Nucleus accumbens (tissue), 56 donors: ENCODE measurements at places on chromosomes 5 and 9.

GRCh38 chr5:178467568-178468195, 122.5 kb downstream of the COL23A1 start:
- DNase-seq = no peak

- DNase-seq = no peak
These were observed 266.8 kb upstream of the NREP start for GRCh38 chr5:112023766-112024165.

DNA sequence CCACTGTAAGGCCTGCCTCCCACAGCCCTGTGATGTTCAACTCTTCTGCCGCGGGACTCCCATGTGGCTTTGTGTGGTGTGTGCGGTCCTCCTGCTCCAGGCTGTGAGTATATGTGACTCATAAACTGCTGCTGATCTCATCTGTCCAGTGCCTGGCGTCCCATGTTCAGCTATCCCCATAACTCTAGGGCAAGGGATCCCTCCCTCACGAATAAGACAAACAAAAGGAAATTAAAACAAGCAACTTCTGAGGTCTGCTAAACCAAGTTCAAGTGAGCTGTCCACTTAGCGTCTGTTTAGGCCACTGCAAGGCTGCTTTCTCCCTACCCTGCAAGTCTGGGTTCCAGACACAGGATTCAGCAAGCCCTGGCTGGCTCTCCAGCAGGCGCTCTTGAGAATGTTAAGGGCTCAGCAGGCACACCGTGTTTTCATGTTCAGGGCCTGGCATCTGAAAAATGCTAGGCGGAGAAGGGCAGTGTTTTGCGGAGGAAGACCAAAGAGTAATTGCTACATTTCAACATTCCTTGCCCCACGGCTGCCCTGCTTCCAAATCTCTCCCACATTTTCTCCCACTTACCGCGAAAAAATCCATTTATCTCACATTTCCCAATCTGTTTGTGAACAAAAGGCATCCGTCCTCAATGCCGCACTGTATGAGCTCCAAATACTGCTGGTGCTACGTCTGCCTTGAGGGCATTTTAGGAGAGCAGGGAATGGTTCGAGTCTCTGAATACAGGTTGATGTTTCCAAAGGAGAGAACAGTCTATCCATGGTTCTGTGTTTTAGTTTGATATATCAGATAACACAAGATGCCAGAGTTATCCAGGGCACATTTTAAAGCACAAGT, 280.2 kb downstream of the SEMA5A start:
- DNase-seq = no peak

- no peak for DNase-seq
These were observed 54.1 kb downstream of the USP20 start for GRCh38 chr9:129889122-129889940.

DNA sequence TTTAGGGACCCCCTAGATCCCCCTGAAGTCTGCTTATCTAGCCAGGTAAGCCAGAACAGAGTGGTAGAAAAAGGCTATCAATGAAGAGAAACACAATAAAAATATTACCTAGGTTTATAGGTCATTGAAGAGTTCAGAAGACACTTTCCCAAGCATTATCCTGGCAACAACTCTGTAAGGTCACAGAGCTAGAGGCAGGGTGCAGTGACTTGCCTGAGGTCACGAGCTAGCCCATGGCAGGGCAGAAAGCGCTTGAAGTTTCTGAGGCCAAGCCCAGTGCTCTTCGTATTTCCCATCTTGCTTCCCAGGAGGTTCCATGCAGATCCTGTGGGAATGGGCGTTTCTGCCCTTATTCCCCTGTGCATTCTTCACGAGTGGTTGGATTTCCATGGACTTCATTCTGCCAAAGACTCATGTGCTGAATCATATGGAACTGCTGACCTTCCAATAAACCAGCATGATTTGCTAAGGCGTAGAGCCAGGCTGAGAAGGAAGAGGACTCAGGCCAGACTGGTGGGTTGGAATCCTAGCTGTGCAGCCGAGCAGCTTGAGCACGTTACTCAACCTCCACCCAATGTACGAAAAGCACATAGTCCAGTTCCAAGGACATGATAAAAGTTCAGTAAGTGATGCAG, 22.1 kb downstream of the TRMO start:
- DNase-seq = no peak

- no peak for DNase-seq
These were observed 420.8 kb upstream of the BRINP1 start for GRCh38 chr9:119789987-119790386.

- no peak for DNase-seq
These were observed 30.4 kb upstream of the NEURL1B start for GRCh38 chr5:172610643-172611042.

DNA sequence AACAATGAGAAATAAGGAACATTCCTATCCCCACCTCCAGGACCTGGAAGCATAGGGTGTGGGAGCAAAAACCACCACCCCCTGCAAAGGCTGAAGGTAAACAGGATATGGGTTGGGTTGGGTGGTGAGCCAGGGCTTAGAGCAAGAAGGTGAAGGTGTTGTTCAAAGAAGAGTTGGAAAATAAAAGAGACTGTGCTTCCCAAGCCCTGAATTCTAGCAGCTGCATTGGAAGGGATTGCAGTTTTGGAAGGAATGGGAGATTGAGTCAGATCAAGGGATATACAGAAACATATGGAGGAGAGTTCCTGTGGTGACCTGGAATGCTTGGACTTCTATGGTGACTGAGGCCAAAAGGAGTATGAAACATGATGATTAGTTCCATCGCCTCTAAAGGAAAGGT, 24.7 kb upstream of the MTAP start:
- no peak for DNase-seq

DNA sequence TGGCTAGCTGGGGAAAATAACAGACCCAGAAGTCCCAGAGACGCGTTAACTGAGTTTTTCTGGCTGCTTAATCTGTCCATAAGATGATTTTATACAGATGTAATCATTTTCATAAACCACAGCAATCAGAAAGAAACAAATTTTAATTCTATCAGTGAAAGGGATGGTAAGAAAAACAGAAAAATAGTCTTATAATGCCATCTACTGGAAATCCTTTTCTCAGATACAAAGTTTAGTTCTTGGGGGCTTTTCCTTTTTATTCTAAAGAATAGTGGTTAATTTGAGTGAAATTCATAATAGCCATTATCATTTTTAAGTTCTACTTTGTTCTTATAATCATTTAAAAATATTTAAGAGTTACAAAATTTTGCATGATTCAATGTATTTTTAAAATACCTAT, 44.4 kb downstream of the DROSHA start:
- DNase-seq = no peak

GRCh38 chr9:137832830-137833590, 44.6 kb upstream of the CACNA1B start:
- no peak for DNase-seq

DNA sequence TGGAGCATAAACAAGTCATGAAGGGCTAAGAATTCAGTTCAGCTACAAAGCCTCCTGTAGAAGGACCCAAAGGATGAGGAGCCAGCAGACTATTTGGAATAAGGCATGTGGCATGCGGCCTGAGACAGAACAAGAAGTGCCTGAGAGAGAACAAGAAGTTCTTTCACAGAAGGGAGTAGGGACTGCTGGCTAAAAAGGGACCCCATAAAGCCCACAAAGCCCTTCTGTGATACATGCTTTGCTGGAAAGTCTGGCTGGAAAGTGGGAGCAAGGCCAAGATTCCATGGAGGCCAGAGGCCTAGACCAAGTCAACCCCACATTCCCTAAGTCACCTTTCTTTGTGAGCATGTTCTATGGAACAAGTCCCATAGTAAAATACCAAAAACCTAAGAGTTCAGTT, 35.9 kb upstream of the UBAP2 start:
- DNase-seq = peak; percentile 41

DNA sequence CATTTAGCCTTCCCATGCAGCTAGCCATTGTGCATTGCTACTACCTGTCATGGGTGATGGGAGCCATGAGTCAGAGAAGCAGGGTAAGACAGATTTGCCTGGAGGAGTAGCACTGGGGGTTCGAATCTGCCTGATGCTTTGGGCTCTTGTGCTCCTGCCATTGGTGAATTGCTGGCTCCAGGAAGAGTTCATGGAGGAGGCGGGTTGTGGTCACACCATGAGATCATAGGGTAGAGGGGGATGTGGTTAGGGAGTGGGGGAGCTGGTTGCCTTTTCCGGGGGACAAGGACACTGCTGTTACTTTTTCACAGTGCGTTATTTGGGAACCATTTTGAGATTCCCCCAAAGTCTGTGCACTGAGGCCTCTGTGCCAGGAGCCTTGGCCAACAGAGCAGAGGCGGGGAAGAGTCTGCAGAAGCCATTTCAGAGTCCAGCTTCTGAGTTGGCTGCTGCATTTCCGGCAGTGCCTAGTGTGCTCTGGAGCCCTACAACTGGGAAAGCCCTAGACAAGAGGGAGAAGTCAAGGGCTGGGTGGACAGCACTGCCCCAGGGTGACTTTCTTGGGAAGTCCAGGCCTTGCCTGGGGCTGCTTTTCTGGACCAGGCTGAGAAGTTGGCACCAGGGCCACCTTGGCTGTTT, 6.2 kb downstream of the ANGPTL2 start:
- no peak for DNase-seq

DNA sequence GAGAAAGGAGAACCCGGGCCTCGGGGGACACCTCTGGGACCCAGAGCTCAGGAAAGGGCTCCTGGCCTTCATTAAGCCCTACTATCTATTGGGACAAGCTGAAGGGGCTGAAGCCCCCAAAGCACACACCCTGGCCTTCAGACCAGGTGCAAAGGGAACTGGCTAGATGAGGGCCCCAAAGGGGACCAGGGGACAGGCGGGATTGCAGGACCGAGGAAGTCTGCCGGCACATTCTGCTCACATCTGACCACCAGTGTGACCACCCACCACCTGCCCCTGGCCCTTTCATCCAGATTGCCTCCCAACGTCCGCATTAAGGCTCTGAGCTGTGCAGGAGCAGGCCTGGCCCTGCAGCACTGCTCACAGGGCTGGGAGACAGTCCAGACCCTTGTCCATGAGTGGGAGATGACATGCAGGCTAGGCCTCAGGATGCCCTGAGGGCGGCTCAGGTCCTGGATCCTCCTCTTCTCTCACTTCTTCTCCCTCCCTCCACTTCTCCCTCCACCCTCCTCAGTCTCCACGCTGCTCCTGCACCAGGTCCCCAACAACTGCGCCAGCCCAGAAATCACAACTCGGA, 19.2 kb downstream of the PSD2 start:
- DNase-seq = no peak

DNA sequence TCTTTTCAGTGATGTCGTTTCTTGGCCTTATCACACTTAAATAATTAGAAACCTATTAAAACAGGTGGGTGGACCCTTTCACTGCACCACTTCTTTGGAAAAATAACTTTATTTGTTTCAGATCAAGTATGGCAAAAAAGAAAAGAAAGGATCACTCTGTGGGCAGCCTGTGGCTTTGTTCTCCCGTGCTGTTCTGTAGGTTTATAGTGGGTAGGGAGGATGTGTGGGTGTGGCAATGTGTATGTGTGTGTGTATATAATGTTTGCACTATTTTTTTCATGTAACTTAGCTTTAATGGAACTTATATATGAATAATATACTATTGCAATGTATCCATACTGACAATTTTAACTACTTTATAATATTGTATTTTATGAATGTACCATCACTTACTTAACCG, 85.9 kb downstream of the ACTBL2 start:
- no peak for DNase-seq

GRCh38 chr9:132041798-132042197, 37.9 kb downstream of the MED27 start:
- no peak for DNase-seq

DNA sequence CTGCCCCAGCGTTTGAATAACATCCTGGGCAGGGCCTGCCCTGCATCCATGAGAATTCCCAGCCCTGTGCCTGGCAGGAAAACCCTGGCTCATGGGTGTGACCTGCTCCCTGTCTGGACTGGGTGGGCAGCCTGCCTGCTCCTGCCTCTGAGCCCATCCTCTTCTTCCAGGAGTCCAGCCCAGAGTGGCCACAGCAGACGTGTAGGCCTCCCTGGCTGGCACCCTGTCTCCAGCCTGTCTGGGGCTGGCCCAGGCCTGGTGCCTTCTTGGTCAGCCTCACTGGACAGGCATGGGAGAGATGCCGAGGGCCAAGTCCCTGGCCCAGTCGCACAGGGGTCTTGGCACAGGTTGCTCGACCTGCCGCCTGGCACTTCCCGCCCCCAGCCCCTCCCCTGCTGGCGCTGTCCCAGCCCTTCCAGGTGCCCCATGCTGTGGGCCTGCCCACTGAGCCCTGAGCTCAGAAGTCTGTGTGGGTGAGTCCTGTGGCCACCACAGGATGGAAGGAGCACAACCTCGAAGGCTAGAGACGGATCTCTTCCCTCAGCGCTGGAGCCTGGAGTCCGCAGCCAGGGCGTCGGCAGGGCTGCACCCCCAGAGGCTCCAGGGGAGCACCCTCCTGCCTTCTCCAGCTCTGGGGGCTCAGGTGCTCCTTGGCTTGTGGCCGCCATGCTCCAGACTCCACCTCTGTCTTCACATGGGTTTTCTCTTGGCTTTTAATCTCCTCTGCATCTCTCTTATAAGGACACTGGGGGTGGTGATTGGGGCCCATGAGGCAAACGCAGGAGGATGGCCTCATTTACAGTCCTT, 11.8 kb upstream of the COL5A1 start:
- DNase-seq = no peak

DNA sequence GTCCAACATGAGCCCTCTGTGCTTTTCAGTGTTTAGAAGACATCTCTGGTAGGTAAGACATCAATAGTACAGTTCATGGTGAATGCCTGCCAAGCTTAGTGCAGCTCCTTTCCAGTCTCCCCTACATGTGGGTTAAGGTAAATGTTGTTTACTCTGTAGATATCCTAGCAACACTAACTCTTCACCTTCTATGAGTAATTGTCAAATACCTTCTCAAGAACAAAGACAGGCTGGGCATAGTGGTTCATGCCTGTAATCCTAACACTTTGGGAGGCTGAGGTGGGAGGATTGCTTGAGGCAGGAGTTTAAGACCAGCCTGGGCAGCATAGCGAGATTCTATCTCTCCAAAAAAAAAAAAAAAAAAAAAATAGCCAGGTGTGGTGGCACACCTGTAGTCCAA, 18.7 kb upstream of the RASGRF2 start:
- no peak for DNase-seq

DNA sequence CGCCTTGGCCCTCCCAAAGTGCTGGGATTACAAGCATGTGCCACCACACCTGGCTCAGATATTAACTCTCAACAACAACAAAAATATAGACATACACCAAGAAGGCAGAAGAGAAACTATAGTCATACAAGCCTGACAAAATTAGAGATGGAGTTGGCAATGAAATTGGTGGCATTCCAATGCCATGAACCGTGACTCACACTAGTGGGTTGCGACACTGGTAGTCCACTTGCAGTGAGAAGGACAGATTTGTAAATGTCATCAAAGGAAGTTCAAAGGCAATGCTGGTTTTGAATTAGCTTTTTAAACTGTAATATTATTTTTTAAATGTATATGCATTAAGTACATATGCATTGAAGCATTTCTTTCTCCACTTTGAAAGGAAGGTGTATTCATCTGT, 8.5 kb upstream of the DNAJC25 start:
- no peak for DNase-seq

DNA sequence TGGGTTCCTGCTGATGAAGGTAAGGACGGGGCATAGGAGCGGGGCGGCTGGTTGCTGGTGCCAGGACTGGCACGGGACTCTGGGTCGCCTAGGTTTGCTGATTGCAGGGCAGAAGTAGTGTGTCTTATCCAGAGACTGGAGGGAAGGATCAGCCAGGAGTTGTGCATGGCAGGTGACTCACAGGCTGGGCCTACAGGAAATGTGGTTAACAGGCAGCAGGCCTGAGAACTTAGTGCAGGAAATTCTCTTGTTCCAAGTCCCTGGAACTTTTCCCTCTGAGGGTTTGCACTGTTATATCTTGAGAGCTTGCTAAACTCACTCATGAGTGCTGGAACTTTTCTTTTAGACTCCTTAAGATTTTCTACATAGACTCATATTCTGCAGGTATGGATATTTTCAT, 95.1 kb downstream of the ANXA2R start:
- no peak for DNase-seq

- DNase-seq = no peak
These were observed 38.1 kb downstream of the CRHBP start for GRCh38 chr5:76990899-76991459.
